ENCODE measurements at places on chromosomes 11 and 22.

DNA sequence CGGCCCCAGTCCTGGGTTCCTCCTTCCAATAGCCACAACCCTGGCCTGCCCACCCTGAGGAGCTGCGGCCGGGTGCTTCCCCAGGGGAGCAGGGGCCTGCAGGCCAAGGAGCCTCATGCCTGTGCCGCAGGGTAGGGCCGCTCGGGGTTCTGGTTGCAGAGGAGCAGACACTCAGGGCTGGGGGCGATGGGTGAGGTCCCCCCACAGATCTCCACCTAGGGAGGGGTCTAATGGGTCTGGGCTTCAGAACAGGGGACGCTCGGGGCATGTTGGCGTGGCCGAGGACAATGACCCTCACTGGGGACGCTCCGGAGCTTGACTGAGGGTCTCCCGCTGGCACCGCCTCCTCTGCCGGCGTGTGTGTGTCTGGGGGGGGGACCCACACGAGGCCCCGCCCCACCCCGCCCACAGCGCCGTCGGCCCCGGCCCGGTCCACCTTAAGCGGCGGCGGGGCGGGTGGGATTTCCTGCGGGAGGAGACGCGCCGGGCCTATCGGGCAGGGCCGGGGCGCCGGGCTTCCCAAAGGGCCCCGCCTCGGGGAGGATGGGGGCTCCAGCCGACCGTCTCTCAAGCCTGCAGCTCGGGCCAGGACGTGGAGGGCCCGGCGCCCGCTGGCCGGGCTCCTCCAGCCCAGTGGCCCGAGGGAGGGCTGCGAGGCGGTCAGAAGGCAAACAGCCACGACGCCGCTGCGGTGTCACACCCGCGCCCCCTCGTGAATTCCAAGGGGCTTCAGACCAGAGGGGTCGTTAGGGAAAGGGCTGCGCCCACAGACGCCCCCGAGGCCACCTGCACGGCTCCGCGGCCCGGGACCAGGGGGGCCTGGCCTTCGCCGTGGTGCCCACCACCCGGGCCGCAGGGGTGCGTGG lies 640 bp upstream of the ZDHHC8 start:
- DNase-seq: peak; percentile 83

DNA sequence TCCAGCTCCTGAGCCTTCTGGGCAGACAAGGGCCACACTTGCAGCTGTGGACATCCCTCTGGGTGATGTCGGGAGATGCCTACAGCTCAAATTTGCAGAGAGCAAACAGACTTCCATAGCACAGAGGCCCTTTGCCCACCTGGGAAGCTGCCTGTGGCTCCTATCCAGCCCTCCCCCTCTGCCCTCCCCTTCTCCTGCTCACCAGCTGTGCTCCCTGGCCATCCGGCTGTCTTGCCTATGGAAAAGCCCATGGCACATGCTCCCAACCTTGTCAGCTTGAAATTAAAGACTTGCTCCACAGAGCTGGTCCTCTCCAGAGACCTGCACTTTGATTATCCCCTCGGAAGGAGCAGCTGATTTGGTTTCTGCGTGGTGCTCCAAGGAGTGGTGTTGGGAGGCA lies 118.9 kb upstream of the NECTIN1 start:
- no peak for DNase-seq

DNA sequence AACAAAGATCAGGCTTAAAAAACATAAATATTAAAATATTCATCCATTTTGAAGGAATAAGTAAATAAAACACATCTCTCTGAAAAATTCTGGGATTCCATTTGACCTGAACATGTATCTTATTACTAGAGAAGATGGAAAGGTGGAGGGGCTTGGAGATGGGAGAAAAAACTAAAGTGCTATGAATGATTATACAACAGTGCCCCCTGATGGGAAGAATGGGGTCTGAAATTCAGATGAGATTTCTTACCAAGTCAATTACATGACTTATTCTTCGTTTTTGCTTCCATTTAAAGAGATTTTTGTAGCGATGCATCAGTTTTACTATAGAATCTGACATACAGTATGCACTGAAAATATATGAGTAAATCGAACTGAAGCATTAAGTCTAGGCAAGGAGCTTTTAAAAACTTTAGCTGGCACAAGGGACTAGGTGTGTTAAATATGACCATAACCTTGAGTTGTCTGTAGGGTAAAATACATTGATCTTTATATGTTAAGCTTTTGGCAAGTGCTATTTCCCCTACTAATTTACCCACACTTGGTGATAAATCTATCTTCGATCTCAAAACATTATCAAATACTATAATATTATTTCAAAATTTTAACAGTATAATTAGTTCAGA lies 718.8 kb downstream of the CNTN5 start:
- peak; percentile 23 for DNase-seq

GRCh38 chr11:134224710-134225664 lies 516 bp downstream of the VPS26B start:
- peak; percentile 47 for DNase-seq

- DNase-seq: no peak
Observed at GRCh38 chr11:17383461-17383860, 5.0 kb downstream of the KCNJ11 start.

DNA sequence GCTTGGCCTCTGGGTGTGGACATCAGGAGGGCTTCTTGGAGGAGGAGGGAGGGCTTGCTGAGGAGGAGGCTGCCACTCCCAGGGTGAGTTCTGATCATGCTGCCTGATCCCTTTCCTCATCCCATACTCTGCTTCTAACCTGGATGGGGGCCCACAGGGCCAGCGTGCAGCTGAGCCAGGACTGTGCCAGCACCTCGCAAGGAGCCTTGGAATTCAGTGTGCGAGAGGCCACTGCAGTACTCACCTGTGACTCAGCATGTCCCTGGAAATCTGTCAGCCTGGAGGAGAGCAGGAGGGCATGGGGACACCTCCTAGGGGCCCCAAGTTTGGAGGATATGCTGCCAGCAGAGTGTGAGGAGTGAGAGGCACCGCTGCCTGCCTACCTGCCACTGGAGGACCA lies 4.2 kb upstream of the GAB4 start:
- peak; percentile 5 for DNase-seq

DNA sequence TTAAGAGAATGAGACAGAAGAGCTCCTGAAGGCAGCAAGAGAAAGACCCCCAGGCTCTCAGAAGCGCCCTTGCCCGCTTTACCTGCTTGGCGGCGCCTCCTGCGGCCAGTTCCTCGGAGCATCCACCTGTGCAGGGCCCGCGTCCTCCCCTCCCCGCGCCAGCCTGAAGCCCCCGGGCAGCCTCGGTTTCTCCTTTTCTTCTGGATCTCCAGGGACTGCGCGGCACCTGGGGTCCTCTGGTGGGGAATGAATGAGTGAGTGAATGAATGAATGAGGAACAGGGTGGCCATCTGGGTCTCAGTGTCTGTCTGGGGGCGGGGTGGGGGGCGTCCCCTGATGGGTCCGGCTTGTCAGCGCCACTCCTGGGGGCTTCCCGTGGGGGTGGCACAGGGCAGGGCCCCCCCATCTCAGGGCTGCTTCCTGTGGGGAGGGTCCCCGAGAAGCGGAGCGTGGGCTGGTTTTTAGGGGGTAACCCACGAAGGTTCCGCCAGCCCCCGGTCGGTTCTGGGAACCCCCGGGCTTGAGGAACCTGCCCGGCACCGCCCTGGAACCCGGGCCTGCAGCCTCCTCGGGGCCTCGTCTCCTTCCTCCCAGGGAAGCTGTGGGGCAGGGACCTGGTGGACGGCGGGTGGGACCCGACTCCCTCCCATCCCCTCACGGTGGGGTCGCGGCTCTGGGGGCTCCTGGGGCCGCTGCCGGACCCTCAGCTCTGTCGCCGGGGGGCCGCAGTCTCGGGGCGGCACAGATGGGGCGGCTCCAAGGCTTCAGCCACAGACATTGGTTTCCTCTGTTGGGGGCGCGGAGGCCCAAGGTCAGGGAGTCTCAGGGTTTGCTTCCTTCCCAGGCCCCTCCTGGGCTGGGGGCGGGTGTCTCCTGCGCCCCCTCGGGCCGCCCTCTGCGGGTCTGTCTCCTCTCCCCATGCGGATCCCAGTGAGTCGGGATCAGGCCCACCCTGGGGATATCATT lies 8.3 kb upstream of the KRTAP5-7 start:
- no peak for DNase-seq

DNA sequence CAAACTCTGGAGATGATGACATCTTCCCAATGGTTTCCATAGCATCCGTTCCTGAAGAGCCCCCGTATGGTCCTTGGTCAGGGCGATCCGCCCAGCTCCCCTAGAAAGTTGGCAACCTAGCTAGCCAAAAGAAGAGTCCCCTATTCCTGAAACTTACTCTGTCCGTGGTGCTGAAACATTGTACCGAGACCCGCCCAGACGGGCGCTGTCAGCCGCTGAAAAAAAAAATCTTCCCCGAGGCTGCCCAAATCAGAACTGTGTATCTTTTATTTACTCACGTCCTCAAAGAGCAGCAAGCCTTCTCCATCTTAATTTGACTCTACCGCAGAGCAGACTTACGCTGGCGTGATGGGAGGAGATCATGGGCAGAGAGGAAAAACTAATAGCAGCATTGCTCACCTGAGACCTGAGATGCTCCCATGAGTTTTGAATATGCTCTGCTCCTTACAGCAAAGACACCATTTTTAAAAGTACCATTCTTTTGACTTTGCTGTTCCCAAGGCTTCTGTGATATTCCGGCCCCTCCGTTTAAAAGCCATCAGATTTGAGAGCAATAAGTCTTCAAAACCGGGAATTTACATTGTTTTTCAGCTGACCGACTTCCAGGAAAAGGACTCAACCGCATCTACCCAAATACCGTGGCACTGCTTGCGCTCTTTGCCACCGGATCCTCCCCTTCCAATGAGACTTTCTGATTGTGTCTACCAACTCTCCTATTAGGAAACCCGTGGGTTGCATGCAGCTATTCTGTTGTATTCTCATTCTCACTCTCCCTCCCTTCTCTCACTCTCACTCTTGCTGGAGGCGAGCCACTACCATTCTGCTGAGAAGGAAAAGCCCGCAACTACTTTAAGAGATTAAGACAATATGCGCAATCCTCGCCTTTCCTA lies at the start of gene SLC17A6:
SLC17A6 (plus strand) TSS at position 786 of the 890 bp plus-strand sequence. CDS start 153 bp downstream, outside the sequence.
- peak; percentile 38 for DNase-seq

GRCh38 chr11:72122607-72123006 lies 10.1 kb upstream of the ANAPC15 start:
- DNase-seq: no peak

DNA sequence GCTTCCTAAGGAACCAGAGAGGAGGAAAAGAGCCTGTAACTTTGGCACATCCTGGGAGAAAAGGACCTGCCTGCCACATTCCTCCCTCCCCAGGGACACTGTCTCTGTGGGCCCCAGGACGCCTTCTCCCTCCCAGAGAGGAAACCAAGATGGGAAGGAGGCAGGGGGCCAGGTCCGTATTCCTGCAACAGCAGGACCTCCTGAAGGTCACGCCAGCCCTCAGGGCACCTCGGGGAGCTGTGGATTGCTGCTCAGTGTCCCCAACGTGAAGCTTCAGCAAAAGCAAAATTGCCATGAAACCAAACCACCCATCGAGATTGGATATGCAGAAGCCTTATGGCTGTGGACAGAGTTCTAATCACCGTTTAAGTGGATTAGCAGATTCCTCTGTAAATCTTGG lies 86.7 kb downstream of the ARHGAP8 start:
- DNase-seq: no peak
